ENCODE measurements at places on chromosomes 11 and 22. TPM values are rescaled to one million over a fixed set of nuclear protein-coding genes. Genes with fewer than 3 reads are reported as not detected.

The OR10A6 gene
- total RNA-seq: not detected

The OR8U1 gene
- not detected for total RNA-seq

The BSCL2 gene
- 36.6 TPM for total RNA-seq

GRCh38 chr11:119424775-119425174 is 1.8 kb upstream of the THY1 start:
- no peak overlapping the region for H3K4me3 ChIP-seq
- no peaks in the 10 kb centered on the region for H3K36me3 ChIP-seq
- DNase-seq: no peak
- no peak overlapping the region for H3K27ac ChIP-seq

DNA sequence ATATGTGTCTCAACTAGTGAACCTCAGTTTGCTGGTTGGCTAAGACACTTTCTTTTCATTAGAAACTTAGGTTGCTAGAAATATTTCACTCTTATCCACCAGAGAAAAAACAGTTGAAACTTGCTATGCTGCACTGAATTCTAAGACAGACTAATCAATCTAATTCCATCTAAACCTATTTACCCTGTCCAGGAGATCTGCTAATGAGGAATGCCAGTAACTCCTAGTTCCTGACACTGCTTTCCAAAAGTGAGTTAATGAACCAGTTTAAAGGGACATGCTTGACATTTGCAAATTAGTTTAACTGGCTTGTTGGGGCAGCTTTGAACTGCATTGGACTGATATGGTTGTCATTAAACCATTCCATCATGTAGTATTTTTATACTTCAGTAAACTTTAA is 258.5 kb downstream of the CNTN5 start:
- no peaks in the 10 kb centered on the region for H3K36me3 ChIP-seq
- H3K4me1 ChIP-seq: no peaks in the 10 kb centered on the region
- no peaks in the 10 kb centered on the region for H3K27me3 ChIP-seq

DNA sequence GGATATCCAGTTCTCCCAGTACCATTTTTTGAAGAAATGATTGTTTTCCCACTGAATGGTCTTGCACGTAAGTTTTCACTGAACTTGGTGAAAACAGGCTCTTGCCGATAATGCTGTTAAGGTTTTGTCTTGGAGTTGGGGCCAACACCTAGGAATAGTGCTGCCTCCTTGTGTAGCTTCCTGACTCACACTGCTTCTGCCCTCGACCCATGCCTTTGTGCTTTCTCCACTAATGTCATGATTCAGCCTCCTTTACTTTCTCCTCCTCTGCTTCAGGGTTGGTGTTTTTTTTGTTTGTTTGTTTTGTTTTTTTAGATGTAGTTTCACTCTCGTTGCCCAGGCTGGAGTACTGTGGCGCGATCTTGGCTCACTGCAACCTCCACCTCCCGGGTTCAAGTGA is 30.2 kb downstream of the SLC5A1 start:
- no peak overlapping the region for H3K27ac ChIP-seq
- no peaks in the 10 kb centered on the region for H3K4me1 ChIP-seq
- no peak overlapping the region for H3K4me3 ChIP-seq
- H3K27me3 ChIP-seq: no peaks in the 10 kb centered on the region
- DNase-seq: no peak

DNA sequence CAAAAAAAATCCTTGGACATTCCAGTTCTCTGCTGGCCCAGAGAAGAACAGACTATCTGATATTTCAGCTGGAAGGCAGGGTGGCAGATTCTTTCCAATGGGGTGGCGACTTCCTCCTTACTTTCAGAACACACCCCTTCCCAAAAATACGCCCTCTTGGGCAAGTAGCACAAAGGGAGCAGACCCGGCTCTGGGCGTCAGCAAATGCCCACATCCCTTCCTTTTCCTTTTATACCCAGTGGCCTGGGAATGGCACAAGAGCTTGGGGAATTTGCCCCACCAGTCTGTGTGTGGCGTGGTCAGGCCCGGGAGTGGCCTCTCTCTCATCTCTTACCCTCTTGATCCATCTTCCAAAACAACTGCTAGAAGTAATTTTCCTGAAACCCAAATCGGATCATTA is 33.0 kb upstream of the NUP160 start:
- no peak overlapping the region for H3K27ac ChIP-seq
- peaks cover 21% of the 10 kb centered on the region for H3K4me1 ChIP-seq
- H3K4me3 ChIP-seq: no peak overlapping the region
- H3K27me3 ChIP-seq: no peaks in the 10 kb centered on the region

DNA sequence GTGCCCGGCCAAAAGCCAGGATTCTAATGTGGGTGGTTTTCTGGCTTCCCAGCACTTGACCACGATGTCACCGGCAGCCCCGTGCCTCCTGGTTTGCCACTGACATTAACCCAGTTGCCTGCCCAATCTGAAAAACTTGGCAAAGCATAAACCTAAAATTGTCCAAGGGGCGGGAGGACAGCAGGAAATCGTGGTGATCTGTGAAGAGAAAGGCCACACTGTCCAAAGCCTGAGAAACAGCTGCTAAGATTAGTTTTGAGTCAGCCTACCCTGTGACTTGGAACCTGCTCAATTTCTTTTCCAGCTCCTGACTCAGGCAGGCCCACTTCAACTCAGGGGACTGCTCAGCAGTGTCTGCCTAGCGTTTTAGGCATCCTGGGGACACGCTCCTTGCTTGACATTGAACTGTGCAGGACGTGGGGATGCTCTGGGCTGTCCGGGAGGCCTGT is 8.2 kb upstream of the F2 start:
- no peak for DNase-seq
- H3K4me3 ChIP-seq: no peak overlapping the region
- no peaks in the 10 kb centered on the region for H3K4me1 ChIP-seq
- H3K36me3 ChIP-seq: peaks cover 11% of the 10 kb centered on the region
- no peak overlapping the region for H3K27ac ChIP-seq

- DNase-seq: no peak
- no peak overlapping the region for H3K27ac ChIP-seq
- H3K4me1 ChIP-seq: no peaks in the 10 kb centered on the region
Measured at GRCh38 chr11:116637766-116638165, 135.0 kb downstream of the BUD13 start.

- H3K4me3 ChIP-seq: no peak overlapping the region
- peaks cover 64% of the 10 kb centered on the region for H3K36me3 ChIP-seq
- H3K4me1 ChIP-seq: peaks cover 96% of the 10 kb centered on the region
Measured at GRCh38 chr11:61115498-61116224, 13.4 kb downstream of the CD5 start.

The TEAD1 gene
- 0.52 TPM for total RNA-seq

The BAIAP2L2 gene
- total RNA-seq: 3.7 TPM

GRCh38 chr11:133579165-133580031 is 47.1 kb upstream of the OPCML start:
- no peaks in the 10 kb centered on the region for H3K36me3 ChIP-seq
- H3K27me3 ChIP-seq: no peaks in the 10 kb centered on the region
- H3K4me3 ChIP-seq: no peak overlapping the region
- DNase-seq: no peak

- no peak overlapping the region for H3K4me3 ChIP-seq
- H3K27me3 ChIP-seq: no peaks in the 10 kb centered on the region
- H3K36me3 ChIP-seq: no peaks in the 10 kb centered on the region
- peaks cover 23% of the 10 kb centered on the region for H3K4me1 ChIP-seq
- H3K27ac ChIP-seq: no peak overlapping the region
Measured at GRCh38 chr11:102343809-102344208, 3.2 kb upstream of the BIRC2 start.

The SHANK2 gene
- total RNA-seq: not detected

DNA sequence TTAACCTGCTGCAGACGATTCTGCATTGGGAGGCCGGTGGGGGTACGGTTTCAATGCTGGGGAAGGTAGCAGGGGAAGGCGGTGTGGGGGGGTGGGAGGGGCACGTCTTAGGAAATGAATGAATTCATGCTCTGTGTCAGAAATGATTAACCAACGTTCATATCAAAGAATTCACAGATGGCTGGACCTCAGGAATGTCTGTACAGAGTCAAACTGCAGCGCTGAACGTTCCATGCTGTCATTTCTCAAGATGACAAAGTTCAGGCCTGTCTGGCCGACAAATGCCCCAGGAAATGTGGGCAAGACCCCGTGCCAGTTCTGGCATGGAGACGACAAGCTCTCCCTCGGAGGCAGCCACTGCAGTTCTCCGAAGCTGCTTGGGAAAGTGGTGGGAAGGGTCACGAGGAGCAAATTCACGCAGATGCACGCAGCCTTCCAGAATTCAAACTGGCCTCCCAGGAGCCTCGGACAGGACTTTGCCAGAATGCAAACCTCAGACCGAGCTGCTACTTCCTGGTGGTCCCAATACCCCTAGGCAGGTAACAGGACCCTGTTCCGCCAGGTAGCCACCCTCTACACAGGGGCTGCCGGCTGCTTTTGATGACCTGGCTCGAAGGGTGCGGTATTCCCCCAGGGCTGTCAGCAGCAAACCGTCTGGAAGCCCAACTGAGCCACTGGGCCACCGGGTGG is 81.5 kb downstream of the TRMU start:
- H3K4me3 ChIP-seq: no peak overlapping the region
- no peak overlapping the region for H3K27ac ChIP-seq
- no peaks in the 10 kb centered on the region for H3K4me1 ChIP-seq
- H3K36me3 ChIP-seq: no peaks in the 10 kb centered on the region

DNA sequence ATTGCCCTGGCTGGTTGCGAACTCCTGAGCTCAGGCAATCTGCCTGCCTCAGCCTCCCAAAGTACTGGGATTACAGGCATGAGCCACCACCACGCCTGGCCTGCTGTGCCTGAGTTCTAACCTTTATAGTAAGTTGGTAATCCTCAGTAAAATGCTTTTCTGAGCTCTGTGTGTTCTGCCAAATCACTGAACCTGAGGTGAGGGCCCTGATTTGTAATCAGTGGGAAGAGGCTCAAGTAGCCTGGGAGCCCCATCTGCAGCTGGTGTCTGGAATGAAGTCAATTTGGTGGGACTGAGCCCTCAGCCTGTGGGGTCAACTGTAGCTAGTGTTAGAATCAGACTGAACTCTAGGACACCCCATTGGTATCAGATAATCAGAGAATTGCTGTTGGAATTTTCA is 72.6 kb upstream of the PARVG start:
- no peak for DNase-seq
- no peaks in the 10 kb centered on the region for H3K4me1 ChIP-seq
- no peaks in the 10 kb centered on the region for H3K36me3 ChIP-seq

- H3K4me3 ChIP-seq: no peak overlapping the region
- no peaks in the 10 kb centered on the region for H3K36me3 ChIP-seq
- H3K27ac ChIP-seq: no peak overlapping the region
- no peak for DNase-seq
- no peaks in the 10 kb centered on the region for H3K27me3 ChIP-seq
Measured at GRCh38 chr11:74018331-74019005, 9.6 kb upstream of the UCP3 start.

The OR4D6 gene
- not detected for total RNA-seq

DNA sequence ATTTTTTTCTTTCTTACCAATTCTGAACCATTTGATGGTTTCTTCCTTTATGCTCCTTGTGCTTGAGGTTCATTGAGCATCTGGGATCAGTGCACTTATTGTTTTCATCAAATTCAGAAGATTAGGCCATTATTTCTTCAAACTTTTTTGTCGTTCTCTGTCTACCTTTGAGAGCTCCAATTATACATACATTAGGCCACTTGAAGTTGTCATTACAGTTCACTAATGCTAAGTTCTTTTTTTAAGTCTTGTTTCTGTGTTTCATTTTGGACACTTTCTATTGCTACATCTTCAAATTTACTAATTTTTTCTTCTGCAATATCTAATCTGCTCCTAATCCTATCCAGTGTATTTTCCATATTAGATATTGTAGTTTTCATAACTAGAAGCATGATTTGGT is 40.8 kb downstream of the CDPF1 start:
- DNase-seq: no peak
- no peak overlapping the region for H3K4me3 ChIP-seq
- no peak overlapping the region for H3K27ac ChIP-seq

GRCh38 chr11:613369-613968 is 2.3 kb downstream of the IRF7 start:
- H3K27ac ChIP-seq: peak overlapping the region; percentile 96
- DNase-seq: peak; percentile 81
- no peaks in the 10 kb centered on the region for H3K27me3 ChIP-seq

DNA sequence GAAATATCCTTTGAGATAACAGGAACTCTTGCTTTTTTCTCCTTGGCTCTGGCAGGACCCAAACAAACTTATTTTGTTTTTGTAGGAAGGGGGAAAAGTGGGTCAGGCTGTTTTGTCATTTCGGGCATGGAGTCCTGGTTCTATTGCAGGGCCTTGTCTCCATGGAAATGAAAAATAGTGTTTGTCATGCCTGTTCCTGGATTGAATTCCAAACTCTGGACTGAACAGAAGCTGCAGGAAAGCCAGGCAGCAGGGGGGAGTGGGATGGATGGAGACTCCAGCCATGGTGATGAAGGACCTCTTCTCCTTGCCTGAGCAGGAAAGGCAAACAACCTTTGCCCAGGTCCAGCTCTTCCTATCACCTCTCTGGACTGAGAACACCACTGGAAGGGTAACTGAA is 87.0 kb downstream of the SCN3B start:
- no peaks in the 10 kb centered on the region for H3K4me1 ChIP-seq
- no peaks in the 10 kb centered on the region for H3K36me3 ChIP-seq
- no peak overlapping the region for H3K27ac ChIP-seq
- H3K4me3 ChIP-seq: no peak overlapping the region
- DNase-seq: no peak
- no peaks in the 10 kb centered on the region for H3K27me3 ChIP-seq

- no peaks in the 10 kb centered on the region for H3K27me3 ChIP-seq
- no peak for DNase-seq
- no peaks in the 10 kb centered on the region for H3K36me3 ChIP-seq
- no peak overlapping the region for H3K27ac ChIP-seq
Measured at GRCh38 chr11:100575860-100576717, 111.0 kb upstream of the ARHGAP42 start.

GRCh38 chr22:20957102-20957682 is 9.9 kb upstream of the AIFM3 start:
- peaks cover 7% of the 10 kb centered on the region for H3K27me3 ChIP-seq
- H3K27ac ChIP-seq: no peak overlapping the region
- peaks cover 20% of the 10 kb centered on the region for H3K36me3 ChIP-seq
- no peak overlapping the region for H3K4me3 ChIP-seq
- H3K4me1 ChIP-seq: peaks cover 13% of the 10 kb centered on the region

DNA sequence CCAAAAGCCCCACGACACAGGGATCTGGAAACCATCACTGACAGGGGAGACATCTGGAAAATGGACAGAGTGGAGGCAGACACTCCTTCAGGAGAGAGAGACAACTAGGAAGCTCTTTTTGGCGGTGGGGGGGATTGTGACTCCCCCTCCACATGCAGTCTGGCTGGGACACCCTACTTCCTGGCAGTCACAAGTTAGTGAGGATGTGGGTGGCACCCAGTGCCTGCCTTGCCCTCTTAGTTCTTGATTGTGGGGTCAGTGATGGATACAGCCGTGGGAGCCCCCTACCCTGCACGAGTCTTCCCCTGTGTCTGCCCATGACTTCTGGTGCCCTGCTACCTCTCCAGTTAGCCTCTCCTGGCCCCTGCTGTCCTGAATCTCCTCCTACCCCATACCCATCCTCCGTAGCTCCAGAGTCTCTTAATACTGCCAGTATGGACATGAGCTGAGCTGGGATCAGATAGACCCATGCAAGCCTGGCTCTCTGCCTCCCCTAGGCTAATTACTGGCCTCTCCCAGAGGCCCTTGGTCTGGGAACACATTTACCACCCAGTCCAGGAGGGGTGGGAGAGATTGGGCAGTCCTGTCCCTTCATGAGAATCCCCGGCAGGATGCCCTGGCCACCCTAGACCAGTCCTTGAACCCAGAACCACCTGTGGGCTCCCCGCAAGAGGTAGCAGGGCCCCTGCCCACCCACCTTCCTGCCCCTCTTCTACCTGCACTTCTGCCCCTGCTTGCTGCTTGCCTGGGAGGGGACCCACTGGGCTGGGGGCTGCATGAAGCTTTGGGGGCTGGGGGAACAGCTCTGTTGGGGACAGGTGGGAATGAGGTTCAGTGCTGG is 22.8 kb downstream of the RHBDD3 start:
- no peak overlapping the region for H3K27ac ChIP-seq
- no peak for DNase-seq
- H3K4me3 ChIP-seq: no peak overlapping the region
- H3K27me3 ChIP-seq: no peaks in the 10 kb centered on the region
- no peaks in the 10 kb centered on the region for H3K36me3 ChIP-seq

The TMPRSS13 gene
- 3.7 TPM for total RNA-seq

The RIBC2 gene
- not detected for total RNA-seq
